ENCODE measurements at places on chromosomes 7 and 10. TPM values are rescaled to one million over a fixed set of nuclear protein-coding genes. Genes with fewer than 3 reads are reported as not detected.

Gene UCMA
- total RNA-seq: not detected

Gene DENND10
- total RNA-seq: 24.8 TPM

Gene TMED4
- 80.5 TPM for total RNA-seq

Gene DHTKD1
- 13.9 TPM for total RNA-seq

Gene SYPL1
- 33.7 TPM for total RNA-seq

Gene GOLGA7B
- total RNA-seq: 0.29 TPM

Gene RNF133
- total RNA-seq: not detected

Gene HK1
- total RNA-seq: 153 TPM

All from CD8-positive, alpha-beta memory T cell (primary cell).